ENCODE measurements at places on chromosomes 7 and 10.
A peak's percentile ranks its signal among the peaks of the same experiment; 100 is the strongest.

- no peak for DNase-seq
Measured at GRCh38 chr10:5743736-5744135, 59.1 kb downstream of the TASOR2 start.

DNA sequence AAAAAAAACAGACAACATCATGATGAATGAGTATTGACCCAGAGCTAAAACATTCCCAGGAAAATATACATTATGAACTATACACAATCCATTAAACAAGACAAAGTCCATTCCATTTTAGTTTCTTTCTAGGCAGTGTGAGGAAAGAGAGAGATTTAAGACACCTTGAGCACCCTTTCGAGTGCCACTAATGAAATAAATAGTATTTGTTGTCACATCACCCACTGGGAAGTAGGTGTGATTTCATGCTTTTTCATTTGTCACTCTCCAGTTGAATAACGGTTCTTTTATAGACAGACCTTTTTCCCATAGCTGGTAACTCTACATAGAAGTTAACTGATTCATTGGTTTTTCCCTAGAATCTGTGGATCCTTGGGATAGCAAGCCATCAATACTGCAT lies 29.9 kb upstream of the SEMA3A start:
- DNase-seq, result no peak

DNA sequence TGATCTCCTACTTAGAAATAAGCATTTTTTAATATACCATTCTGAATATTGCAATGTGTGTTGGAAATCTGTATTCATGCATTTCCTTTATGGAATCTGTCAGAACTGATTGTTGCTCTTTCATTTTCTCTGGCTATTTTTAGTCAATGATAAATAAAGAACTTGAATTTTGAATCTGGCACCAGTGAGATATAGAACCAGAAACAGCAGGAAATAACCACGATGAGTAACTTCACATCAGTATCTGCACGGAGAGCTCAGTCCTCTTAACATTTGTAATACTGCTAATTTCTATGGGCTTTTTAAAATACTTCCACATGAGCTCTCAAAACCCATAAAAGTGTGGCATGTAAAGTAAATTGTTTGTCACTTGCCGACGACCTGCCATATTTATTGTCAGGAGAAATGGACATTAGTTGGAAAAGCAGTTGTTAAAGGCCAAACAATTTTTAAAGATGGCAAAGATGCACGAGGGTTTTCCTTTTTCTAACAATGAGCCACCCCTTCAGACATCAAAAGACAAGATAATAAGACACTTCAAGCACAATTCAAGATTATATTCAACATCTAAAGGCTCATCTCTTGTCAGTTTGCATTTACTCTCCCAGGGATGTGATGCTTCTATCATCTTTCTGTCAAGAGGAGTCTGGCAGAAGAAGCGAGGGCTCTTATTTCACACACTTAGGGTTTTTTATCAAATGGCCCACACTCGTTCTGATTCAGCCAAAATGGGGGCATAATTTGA lies 118.3 kb downstream of the POU6F2 start:
- no peak for DNase-seq

DNA sequence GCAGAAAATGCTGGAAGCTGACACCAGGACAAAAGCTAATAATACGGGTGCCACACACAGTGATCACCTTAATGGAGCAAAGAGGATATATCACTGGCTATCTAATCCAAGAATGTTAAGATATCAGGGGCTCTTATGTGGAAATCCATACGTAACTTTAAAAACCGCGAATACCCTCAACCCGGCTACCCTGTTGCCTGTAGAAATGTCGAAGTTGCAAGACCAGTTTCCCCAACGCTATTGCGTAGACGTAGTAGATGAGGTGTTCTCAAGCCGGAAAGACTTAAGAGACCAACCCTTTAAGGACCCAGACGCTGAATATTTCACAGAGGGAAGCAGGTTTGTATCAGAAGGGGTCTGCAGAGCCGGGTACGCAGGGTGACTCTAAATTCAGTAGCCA lies 7.9 kb upstream of the CYREN start:
- no peak for DNase-seq

GRCh38 chr10:29627201-29628132 lies 7.3 kb downstream of the SVIL start:
- DNase-seq, result no peak

DNA sequence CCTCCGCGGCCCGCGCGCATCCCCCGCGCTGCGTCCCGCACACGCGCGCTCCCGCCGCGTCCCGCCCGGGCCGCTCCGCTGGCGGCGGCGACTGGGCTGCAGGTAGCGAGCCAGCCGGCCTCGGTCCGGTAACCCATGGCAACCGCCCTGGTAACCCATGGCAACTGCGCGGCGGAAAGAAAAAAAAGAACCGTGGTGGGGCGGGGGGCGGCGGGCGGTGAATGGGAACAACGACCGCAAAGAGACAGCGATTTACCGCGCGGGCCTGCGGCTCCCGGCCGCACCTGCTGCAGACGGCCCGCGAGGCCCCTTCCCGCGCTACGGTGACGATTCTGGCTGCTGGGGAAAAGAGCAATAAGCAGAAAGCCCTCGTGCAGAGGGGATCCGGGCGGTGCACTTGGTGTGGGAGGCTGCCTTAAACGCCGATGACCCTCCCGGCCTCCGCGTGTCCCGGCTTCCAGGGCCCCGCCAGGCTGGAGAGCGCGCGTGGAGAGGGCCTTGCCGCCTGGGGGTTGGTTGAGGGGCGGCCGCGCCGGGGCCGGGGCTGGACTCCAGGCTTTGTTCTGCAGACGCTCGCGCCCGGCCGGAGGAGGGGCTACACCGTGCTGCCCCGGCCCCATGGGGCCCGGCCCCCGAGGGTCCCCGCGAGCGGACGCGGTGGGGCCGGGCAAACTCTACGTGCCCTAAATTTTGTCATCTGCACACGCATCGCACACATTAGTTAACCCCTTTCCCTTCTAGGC lies 84.7 kb downstream of the SNX10 start:
- DNase-seq, result peak; percentile 31

GRCh38 chr10:70912556-70912955 lies 24.2 kb upstream of the PCBD1 start:
- no peak for DNase-seq

DNA sequence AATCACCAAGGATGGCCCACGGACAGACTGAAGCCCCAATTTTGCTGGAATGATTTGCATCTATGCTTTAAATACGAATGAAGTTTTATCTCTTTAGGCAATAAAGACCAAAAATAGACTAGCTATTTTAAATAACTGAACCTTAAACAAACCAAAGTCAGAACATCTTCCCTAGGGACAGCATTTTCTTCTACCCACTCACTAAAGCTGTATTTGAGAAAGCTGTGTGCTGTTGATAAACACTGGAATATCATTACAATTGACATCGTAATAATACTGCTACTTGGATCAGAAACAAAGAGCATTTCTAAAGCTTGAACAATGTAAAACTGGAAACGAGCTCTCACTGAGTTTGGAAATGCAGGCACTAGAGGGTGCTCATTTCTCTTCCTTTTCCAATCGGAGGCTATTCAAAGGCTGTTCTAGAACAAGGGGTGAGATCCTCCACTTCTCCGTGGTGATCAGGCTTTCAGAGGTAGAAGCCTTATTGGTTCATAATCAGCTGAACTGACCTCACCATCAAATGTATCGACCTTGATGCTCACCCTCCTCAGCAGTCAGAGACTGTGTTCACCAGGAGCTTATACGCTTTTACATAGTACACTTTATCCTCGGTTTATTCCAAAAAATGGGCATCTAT lies 225.3 kb upstream of the PRSS1 start:
- DNase-seq, result no peak
